ENCODE measurements at places on chromosomes 16 and 17. TPM values are rescaled to one million over a fixed set of nuclear protein-coding genes. Genes with fewer than 3 reads are reported as not detected.

DNAI2 gene
- 1.6 TPM for total RNA-seq

ADAMTS18 gene
- not detected for total RNA-seq

ANKRD40CL gene
- total RNA-seq: not detected

SKAP1 gene
- total RNA-seq: 71.4 TPM

MON1B gene
- 71.3 TPM for total RNA-seq

ALDH3A1 gene
- total RNA-seq: not detected

CMTM1 gene
- 15.9 TPM for total RNA-seq

TM4SF5 gene
- total RNA-seq: not detected

KCNH4 gene
- 0.95 TPM for total RNA-seq

IGSF6 gene
- total RNA-seq: 0.45 TPM

SCNN1G gene
- not detected for total RNA-seq

EXOC3L1 gene
- 0.37 TPM for total RNA-seq

SLC47A2 gene
- total RNA-seq: not detected

LGALS9 gene
- total RNA-seq: 29.7 TPM

CDYL2 gene
- 26.3 TPM for total RNA-seq

TBC1D3E gene
- total RNA-seq: not detected

TBC1D3L gene
- 0.41 TPM for total RNA-seq

MYH8 gene
- not detected for total RNA-seq

TBC1D28 gene
- not detected for total RNA-seq

CACNA1G gene
- 0.11 TPM for total RNA-seq

LPCAT2 gene
- 1.5 TPM for total RNA-seq

P2RX1 gene
- 1.6 TPM for total RNA-seq

PABPN1L gene
- not detected for total RNA-seq

CCL15 gene
- total RNA-seq: not detected

PRSS36 gene
- total RNA-seq: 1.1 TPM

PSME3IP1 gene
- 103 TPM for total RNA-seq

SP2 gene
- 23.7 TPM for total RNA-seq

Measured in activated T-helper 17 cell treated with anti-CD3 and anti-CD28 coated beads, Interleukin-2, amount 50 U/mL, for 72 hours (primary cell).